ENCODE measurements at places on chromosomes 12 and 14.

DNA sequence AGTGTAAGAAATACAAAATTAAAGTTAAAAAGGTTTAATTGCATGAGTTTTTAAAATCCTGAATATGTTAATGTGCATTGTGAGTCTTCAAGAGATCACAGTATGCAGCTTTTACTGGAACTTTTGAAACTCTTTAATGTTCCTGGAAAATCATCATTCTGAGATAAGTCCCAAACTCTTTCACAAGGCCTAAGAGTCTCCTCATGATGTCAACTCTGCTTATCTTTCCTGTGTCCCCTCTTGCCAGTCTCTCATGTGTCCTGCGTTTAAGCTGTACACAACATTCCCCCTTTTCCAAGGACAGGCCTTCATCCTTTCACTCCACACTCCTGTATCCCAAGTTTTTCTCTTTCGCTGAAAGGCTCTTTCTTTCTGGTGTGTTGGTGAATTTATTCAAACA is 380.1 kb downstream of the SOX5 start:
- DNase-seq: no peak

DNA sequence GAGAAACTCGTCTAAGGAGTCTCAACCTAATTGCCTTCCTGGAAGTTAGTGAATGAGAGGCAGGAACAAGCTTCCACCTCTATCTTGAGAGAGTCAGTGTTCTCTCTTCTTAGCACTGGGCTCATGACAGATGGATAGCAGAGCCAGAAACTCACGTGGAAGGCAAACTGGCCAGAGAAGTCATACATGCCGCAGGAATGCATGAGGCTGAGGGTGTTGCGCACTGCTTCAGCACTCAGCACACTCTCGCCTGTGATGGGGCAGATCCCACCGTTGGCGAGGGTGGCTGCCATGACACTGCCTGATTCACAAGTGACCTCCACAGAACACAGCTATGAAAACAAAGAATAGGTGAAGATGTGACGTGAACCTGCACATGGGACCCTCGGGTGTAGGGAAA is 6.0 kb downstream of the SPRYD4 start:
- DNase-seq: no peak

GRCh38 chr14:70073924-70074566 is 114.7 kb downstream of the SLC8A3 start:
- DNase-seq: peak; percentile 60

GRCh38 chr12:127881371-127882140 is 385.4 kb upstream of the TMEM132C start:
- no peak for DNase-seq

- DNase-seq: no peak
Observed at GRCh38 chr14:98223106-98223505, 1048.9 kb downstream of the BCL11B start.

GRCh38 chr12:39692258-39692853 is 72.8 kb upstream of the ABCD2 start:
- no peak for DNase-seq

- no peak for DNase-seq
Observed at GRCh38 chr14:46432516-46432915, 219.1 kb downstream of the RPL10L start.

DNA sequence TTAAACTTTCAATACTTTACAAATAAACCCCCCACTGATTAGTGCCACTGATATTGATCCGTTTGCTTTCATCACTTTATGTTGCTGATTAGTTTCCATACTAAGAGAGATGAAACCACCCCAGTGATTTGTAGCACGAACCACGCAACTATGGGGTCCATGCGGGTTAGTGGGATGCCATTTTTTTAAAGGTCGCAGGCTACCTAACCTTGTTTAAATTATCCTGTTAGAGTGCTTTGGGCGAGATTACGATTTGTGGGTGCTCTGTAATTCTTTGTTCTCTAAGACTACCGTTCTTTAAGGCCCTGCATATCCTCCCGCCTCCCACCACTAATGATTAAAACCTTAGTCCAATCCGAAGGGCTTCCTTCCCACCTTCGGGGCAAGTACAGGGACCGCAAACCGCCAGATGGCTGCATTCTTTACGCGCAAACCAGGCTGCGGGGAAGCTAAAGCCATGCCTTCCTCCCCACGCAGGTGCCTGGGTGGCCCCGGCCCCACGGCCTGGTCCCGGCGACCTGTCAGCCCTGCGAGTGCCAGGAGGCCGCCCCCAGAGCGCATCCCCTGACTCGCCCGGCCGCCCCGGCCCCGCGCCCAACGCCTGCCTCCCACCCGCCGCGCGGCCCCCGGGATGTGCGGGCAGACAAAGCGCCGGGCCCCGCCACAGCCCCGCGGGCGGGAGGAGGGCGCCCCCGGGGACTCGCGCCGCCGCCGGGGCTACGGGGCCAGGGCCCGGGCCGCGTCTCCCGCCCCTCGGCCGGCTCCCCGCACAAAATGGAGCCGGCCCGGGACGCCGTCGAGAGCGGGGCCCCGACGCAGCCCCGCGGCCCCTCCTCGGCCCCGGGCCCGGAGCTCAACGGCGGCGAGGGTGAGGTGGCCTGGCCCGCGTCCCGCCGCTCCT is 759 bp downstream of the NFYB start:
- DNase-seq: peak; percentile 64

DNA sequence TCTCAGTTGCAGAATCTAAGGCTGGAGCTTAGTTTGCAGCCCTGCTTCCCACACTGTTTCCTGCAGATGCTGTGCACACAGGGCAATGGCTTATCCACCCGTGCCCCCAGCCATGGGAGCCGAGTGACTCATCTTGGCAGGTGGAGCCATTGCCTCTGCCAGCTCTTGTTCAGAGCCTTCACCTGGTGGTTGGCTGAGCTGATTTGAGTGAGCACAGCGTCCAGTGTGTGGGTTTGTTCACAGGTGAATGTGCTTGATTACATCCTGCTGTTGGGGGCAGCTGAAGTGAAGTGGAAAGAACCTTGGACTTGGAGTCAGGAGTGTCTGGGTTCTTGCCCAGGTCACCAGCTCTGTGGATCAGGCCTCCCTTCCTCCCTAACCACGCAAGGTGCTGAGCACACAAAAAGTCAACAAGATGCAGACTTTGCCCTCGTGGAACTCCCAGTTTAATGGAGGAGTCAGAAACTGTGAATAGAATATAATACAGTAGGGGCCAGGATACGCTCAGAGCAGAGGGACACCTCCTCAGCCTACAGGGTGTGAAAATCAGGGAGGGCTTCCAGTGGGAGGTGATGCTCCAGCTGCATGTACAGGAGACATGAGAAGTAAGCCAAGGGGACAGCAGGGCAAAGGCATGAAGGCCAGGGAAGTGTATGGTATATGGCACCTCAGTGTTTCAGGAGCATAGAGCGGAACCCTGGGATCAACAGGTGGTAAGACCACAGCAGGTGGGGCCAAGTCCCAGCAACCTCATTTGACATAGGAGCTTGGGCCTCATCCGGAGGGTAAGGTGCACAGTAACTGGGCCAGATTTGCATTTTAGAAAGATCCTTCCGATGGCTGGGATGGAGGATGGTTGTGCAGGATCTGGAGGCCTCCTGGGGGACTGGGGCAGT is 22.8 kb downstream of the JDP2 start:
- DNase-seq: no peak

DNA sequence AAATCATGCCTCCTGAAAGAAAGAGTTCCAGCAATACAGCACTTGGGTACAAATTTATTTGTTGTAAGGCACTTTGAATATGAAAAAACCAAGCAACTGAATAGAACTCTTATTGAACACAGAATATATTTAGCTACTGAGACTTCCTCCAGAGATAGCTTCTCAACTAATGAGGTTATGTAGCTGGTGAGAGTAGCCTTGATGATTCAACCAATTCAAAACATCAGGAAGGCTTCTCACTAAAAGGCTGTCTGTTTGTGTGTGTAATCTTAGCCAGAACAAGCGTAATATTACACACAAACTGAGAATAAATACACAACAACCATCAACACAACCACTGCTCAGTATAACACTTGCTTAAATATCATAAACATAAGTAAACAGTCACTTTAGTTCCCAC is 20.4 kb downstream of the EIF2B2 start:
- no peak for DNase-seq

GRCh38 chr14:100810861-100811461 is 15.0 kb upstream of the MEG3 start:
- DNase-seq: no peak

- DNase-seq: no peak
Observed at GRCh38 chr12:109612975-109613502, 39.4 kb downstream of the MVK start.

DNA sequence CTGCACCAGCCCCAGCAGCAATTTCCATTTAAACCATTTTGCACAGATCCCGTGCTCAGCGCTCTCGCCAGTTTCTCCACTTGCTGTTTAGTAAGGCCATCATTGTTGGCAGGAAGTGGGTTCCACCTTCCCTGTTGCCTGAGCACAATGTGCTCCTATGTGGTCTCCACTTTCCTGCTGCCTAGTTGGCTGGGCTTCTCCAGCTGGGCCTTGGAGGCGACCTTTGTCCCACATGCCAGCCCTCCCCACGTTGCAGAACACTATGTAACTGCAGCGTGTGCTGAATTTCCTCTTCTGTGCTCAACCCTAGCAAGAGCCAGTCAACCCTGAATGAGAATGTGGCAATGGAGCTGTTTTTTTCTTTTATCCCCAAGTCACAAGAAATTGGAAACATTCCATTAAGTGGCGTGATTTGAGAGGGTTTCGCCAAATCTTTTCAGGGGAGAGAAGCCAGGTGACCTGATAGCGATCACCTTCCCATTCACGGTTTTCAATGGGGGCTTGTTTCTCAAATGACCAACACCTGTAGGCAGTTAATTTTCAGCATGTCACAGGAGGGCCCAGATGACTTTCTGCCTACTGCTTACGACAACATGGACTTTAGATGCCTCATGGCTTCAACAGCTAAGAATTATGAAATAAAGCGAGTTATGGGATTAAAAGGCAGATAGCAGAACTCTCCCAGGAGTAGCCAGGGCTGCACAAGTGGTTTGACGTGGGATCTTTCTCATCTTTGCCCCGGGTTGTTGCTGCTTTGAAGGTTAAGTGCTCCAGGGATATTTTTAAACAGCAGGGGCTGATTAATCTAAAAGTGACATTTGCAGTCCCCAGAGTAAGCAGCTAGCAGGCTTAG is at the start of gene ACACB:
Gene ACACB (plus strand): TSS at position 830 of the 853 bp plus-strand sequence. CDS start 22,819 bp downstream, outside the sequence.
- peak; percentile 75 for DNase-seq

GRCh38 chr12:131872154-131873051 is 22.0 kb upstream of the ULK1 start:
- DNase-seq: no peak

DNA sequence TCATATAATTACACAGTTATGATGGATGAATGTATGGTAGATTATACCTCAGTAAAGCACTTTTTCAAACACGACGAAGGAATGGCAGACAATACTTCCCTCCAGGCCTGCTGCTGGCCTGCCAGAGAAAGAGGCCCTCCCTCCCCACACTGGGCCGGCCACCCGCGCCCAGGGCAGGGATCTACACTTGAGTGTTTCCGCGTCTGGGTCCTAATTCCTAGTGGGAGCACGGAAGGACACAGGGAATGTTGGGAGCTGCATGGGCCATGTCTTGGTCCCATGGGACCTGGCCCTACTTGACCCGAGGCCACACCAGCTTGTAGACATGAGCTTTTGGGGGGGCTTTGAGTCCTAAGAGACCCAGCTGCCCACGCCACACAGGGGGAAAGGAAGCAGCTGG is 52.0 kb downstream of the STX2 start:
- no peak for DNase-seq

DNA sequence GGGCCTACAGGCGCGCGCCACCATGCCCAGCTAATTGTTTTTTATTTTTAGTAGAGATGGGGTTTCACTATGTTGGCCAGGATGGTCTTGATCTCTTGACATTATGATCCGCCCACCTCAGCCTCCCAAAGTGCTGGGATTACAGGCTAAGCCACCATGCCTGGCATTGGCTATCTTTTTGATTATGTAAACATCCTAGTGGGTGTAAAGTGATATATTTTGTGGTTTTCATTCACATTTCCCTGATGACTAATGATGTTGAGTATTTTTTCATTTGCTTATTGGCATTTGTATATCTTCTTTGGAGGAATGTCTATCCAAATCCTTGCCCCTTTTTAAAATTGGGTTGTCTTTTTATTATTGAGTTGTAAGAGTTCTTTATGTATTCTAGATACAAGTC is 16.3 kb downstream of the CREBL2 start:
- no peak for DNase-seq

DNA sequence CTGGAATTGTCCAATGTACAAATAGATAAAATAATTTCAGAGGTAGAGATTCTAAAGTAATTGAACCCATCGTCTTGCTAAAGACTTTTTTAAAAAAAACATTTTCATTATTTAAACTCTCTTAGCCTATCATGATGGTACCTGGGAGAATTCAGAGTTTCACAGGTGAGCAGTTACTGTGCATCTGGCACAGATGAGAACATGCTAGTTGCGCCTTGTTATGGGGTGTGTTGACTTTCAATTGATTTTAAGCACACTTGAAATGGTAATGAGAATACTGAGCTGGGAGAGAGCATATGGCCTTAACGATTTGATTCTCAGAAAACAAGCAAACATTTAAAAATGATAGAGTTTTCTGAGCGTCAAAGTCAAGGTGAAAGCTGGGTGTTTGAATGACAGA is 66.6 kb downstream of the FLRT2 start:
- no peak for DNase-seq

- DNase-seq: no peak
Observed at GRCh38 chr12:90333939-90334338, 621.0 kb downstream of the CCER1 start.

DNA sequence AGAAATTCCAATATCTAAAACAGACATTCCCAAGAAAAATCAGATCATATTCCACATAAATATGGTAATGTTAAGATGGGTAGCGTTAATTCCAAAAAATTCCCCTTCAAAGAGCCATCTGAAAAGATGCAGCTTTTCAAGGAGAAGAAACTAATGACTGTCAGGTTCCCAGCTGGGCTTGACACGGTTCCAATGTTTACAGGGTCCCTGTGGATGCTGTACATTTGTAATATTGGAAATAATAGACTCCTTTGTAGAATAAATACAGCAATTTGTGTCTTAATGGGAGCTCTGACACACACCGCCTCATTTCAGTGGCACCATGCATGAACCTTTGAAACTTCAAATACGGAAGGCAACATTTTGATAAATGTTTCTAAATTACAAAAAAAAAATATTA is 140.6 kb downstream of the ITPR2 start:
- no peak for DNase-seq

GRCh38 chr14:89117012-89117411 is 292.6 kb downstream of the TTC8 start:
- DNase-seq: no peak

- no peak for DNase-seq
Observed at GRCh38 chr14:68807987-68808386, 15.1 kb upstream of the ZFP36L1 start.

DNA sequence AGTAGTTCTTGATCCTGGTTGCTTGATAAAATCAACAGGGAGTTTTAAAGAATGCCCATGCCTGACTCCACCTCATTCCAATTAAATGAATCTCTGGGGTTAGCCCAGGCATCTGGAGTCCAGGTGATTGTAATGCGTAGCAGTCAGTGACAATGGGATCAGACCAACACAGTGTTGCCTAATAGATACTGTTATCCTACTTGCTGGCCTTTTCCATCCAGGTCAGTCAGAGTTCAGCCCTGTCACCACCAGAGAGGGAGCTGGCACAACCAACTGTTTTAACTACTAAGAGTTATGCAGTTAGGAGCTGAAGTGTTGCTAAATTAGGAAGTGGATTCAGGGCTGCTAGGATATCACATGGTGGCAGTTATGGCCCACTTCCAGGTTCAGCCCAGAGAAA is 107.1 kb downstream of the GPR135 start:
- DNase-seq: no peak

All from dorsolateral prefrontal cortex (tissue), 122 donors.